NCI-H510A (cell line): ENCODE measurements at places on chromosomes 7 and 10.

DNA sequence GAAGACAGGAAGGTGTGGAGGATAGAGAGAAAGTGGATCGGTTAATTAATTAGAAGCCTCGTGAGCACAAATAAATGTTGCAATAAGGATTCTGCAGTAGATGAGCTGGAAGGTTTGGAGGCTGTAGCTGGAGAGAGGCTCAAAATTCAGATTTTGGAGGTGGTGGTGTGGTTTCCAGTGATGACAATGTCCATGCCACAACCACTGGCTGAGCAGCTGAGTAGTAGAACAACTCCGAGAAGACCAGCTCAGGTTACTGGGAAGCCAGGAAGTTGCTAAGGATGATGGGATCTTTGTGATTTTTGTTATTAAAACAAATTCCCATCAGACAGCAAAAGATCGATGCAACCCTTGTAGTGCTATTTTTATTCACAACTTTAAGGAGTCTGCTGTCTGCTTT, 7.7 kb downstream of the SLC26A4 start:
- DNase-seq: no peak

GRCh38 chr7:88665892-88666514, 93.5 kb upstream of the ZNF804B start:
- no peak for DNase-seq

GRCh38 chr10:103783681-103784080, 71.7 kb downstream of the SH3PXD2A start:
- no peak for DNase-seq

DNA sequence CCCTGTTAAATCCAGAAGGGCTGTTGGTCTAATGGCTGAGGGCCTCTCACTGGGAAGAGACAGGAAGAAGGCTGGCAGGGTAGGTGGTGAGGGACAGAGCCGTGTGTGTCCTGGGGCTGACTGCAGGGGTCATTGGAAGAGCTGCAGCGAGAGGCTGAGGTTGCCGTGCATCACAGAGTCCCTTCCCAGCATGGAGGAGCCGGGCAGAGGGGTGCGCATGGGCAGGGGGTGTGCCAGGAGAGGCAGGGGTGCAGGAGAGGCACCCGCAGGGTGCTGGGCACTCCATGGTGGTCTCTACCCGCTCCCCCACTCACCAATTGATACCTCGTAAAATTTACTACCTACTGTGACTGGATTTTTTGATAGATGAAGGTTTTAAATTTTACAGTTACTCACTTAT, 124.3 kb downstream of the ACTR3B start:
- DNase-seq: no peak

DNA sequence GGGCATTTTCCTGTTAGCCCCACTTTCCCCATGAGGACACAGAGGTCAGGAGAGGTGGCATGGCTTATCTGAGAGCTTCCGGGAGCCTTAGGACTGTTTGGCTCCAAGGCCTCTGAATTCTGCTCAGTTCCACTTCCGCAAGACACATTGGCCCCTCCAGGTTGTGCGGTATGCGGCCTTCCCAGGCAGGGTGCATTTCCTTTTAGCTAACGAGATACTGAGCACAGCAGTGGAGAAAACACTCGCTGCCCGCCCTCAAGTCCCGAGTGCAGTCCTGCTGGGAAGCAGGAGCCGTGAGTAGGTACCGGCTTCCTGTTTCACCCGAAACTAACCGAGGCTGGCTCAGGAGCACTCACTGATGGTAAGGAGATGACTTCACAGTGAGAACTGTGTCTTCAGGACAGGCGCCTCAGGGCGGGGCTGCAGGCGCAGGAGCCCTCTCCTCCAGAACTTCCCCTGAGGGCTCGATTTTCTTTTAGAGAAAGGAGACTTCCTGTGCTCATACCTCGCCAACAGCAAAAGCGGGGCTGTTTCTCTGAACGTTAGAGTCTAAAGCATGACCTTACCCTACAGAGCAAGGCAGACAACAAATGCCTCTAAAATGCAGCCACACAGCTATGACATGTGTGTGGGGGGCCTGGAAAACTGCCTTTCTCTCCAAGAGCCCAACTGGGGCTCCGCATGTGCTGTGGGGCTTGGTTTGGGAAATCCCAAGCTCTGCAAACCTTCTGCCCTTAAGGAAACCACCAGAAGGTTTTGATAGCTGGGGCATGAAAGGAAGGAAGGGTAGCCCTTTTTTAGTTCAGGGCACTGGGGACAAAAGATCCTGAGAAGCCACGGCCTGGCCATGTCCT, 25.9 kb downstream of the RGS10 start:
- DNase-seq: no peak

DNA sequence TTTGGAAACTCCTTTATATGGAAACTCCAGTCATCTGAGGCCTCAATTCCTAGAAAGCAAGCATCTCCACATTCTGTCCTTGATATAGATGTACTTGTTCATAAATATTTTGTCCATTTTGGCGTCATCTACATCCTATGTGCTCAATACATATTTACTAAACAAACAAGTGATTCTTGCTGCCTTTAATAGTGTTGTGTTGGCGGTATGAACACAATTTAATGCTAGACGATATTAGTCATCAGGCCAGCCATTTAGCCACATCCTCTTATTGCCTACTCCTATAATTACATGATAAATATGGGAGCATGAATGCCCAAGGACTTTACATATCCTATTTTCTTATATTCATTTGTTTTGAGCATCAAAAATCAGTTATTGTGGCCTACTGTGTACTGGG, 18.5 kb upstream of the IFRD1 start:
- DNase-seq: no peak

DNA sequence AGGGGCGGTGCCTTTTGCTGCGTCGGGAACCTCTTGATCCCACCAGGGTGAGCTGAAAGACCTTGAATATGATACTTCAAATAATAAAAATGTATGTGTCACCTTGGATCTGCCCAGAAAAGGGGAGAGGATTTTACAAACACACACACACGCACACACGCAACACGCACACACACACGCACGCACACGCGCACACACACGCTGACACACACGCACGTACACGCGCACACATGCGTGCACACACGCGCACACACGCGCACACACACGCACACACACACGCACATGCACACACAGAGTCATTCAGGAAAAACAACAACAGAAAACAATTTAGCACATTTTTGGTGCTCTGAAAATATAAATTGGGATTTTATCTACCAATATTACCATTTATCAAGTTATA, 379.5 kb downstream of the PAXIP1 start:
- no peak for DNase-seq

DNA sequence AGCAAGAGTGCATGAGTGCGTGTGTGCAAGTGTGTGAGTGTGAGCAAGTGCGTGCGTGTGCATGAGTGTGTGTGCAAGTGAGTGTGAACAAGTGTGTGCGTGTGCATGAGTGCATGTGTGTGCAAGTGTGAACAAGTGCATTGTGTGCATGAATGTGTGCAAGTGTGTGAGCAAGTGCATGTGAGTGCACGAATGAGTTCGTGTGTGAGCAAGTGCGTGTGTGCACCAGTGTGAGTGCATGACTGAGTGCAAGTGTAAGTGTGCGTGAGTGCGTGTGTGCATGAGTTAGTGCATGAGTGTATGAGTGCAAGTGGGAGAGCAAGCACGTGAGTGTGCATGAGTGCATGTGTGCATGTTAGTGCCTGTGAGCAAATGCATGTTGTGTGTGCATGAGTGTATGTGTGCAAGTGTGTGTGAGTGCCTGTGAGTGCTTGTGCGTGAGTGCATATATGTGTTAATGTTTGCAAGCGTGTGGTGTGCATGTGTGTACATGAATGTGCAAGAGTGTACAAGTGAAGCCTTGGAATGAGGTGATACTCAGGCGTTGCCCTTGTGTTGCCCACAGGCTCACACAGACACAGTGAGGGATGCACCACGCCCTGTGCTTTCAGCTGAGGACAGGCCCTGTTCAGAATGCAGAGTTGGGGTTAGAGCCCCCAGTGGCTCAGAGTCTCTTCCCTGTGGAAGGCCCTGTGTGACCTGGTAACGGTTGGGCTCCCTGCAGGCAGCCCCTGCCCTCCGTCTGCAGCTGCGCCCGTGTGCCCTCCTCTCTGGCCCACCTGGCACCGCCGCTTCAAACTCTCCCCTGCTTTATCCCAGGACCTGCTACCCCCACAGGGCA, 97.1 kb downstream of the NKX6-2 start:
- no peak for DNase-seq

GRCh38 chr7:131231381-131232220, 96.1 kb upstream of the MKLN1 start:
- DNase-seq: no peak

GRCh38 chr7:110867771-110868170, 223.2 kb upstream of the LRRN3 start:
- DNase-seq: no peak

GRCh38 chr7:37018954-37019353, 294.7 kb upstream of the AOAH start:
- no peak for DNase-seq

DNA sequence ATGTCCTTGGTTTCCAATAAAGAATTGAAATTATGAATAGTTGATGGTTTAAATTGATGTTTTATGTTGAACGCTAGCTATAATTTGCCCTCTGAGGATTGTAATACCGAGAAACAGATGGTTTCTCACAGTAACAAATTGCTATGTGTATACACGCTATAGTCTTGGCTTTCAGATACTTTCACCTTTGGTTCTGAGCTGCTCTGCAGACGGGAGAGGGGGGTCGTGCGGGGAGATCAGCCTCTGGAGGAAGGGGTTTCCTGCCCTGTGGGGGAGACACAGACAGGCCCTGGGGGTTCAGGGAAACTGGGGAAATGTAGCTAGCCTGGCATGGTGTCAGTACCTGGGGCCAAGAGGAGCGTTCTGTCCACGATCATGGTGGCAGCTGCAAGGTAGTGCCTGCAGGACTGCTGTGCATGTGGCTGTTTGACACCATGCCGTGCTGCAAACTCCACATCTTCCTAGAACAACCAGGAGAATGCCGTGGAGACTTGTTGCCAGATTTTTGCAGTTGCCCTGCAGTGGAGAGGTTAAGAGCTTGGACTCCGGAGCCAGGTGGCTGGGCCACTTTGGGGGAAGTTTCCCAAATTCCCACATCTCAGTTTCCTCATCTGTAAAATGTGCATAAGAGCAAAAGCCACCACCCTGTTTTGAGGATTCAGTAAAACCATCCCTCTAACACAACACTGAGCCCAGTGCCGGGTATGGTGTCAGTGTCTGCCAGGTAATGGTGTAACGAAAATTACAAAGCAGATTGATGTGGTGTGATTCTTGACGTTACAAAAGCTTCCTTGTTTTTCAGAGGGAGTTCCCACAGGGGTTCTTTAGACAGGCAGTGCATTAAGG, 167.9 kb downstream of the CUX1 start:
- DNase-seq: no peak

- DNase-seq: no peak
Observed at GRCh38 chr7:131620673-131621609, 64.5 kb upstream of the PODXL start.

DNA sequence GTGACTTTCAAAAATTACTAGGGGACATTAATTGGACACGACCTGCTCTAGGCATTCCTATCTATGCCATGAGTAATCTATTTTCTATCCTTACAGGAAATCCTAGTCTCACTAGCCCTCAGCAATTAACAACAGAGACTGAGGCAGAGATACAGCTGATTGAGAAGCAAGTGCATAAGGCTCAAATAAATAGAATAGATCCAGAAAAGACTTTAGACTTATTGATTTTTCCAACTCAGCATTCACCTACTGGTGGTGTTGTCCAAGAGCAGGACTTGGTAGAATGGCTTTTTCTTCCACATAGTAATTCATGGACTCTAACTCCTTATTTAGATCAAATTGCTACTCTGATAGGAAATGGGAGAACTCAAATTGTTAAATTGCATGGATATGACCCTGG, 148.0 kb downstream of the ZNF33B start:
- DNase-seq: no peak

- no peak for DNase-seq
Observed at GRCh38 chr10:67079126-67079525, 153.3 kb downstream of the LRRTM3 start.

- no peak for DNase-seq
Observed at GRCh38 chr10:47047577-47048525, 136.6 kb downstream of the PTPN20 start.

GRCh38 chr10:14532473-14533251, 201.9 kb upstream of the FRMD4A start:
- DNase-seq: no peak

DNA sequence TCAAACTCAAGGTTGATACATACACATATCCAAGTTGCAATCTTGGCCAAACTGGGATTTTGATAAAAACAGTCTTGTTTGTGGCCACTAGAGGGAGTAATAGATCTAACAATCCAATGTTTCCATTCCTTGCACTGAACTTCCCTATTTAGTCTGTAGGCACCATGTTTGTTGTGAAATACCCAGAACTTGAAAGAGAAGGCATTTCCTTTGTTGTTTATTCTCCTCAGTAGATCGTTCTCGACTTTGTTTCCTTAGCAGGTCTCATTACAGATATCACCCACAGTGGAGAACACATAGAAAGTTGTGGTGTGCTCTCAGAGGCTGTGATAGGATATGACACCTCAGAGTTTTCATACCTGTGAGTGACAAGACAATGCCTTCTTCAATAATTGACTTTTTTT, 70.3 kb upstream of the MXI1 start:
- peak; percentile 21 for DNase-seq

- DNase-seq: no peak
Observed at GRCh38 chr10:77640167-77640566, 2.6 kb upstream of the KCNMA1 start.

DNA sequence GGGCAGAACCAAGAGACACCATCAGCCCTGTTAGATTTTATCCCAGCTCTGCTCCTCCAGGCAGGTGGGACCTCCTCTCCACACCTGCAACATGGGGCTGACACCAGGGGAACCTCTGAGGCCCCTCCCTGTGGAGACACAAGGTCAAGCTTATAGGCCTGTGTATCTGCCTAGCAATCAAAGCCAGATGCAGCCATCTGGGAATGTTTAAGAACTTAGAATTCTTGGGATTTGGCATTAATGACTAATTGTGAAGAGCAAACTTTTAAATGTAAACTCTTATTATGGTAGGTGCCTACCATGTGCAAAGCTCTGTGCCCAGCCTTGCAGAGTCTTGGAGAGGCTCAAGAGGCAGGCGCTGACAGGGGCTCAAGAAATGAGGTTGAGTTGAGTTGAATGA, 52.1 kb downstream of the TBATA start:
- no peak for DNase-seq

GRCh38 chr7:125059861-125060456, 130.3 kb upstream of the POT1 start:
- DNase-seq: no peak

DNA sequence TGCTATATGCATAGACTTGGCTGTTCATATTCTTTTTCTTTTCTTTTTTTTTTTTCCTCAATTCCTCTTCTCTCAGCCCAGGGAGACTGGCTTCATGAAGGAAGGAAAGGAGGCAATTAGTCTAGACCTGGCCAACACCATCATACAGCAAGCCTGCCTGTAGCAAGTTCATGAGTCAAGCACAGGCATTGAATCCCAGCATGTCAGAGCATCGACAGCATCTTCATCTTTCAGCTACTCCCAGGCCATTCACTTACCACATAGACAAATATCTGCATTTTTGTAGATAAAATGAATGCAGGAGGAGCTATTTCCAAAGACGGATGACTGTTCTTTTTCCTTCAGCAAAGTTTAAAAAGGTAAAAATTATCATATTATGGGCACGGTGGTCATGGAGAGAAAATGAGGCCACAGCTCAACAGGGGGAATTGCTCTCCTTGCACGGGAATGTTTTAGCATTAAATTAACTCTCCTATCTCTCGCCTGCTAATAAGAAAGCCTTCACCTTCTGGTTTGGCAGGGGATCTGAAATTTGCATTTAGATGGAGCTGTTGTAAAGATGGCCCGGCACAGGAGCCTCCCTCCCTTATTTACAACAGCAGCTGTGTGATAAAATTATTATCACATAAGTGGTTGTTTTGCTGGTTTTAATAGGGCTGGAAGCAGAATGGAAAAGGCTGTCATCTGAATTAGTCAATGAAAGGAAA, 626.5 kb upstream of the AUTS2 start:
- no peak for DNase-seq
